Esophagus muscularis mucosa (tissue), 4 donors: ENCODE measurements at places on chromosomes 7 and 10. TPM values are rescaled to one million over a fixed set of nuclear protein-coding genes. Genes with fewer than 3 reads are reported as not detected.
A peak's percentile ranks its signal among the peaks of the same experiment; 100 is the strongest.

DNA sequence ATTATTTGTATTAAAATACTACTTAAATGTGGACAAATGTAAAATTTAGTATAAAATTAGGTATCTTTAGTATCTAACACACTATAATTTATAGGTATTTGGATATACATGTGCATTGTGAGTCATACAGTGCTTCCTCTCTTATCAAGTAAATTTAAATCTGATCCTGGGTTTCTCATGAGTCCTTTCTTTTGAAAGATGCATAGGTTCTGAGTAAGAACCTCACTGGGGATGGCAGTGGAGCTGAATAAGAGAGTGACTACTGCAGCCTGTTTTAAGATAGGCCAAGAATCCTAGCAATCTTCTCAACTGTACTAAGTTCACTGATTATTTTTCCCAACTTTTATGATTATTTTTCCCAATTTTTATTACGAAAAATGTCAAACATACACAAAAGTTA lies 16.2 kb downstream of the CEP55 start:
- no peaks in the 10 kb centered on the region for H3K27me3 ChIP-seq
- no peak overlapping the region for H3K4me3 ChIP-seq
- peaks cover 10% of the 10 kb centered on the region for H3K4me1 ChIP-seq
- H3K27ac ChIP-seq: no peak overlapping the region
- H3K36me3 ChIP-seq: no peaks in the 10 kb centered on the region

- no peaks in the 10 kb centered on the region for H3K36me3 ChIP-seq
- H3K4me1 ChIP-seq: no peaks in the 10 kb centered on the region
- no peaks in the 10 kb centered on the region for H3K27me3 ChIP-seq
- no peak overlapping the region for H3K4me3 ChIP-seq
- H3K27ac ChIP-seq: no peak overlapping the region
Measured at GRCh38 chr10:2839081-2839725, 228.1 kb upstream of the PFKP start.

The GSTO2 gene
- total RNA-seq: 0.42 TPM

GRCh38 chr7:127713758-127714157 lies 61.8 kb downstream of the SND1 start:
- peaks cover 42% of the 10 kb centered on the region for H3K36me3 ChIP-seq
- no peak for DNase-seq
- H3K4me1 ChIP-seq: no peaks in the 10 kb centered on the region
- no peaks in the 10 kb centered on the region for H3K27me3 ChIP-seq
- H3K4me3 ChIP-seq: no peak overlapping the region

DNA sequence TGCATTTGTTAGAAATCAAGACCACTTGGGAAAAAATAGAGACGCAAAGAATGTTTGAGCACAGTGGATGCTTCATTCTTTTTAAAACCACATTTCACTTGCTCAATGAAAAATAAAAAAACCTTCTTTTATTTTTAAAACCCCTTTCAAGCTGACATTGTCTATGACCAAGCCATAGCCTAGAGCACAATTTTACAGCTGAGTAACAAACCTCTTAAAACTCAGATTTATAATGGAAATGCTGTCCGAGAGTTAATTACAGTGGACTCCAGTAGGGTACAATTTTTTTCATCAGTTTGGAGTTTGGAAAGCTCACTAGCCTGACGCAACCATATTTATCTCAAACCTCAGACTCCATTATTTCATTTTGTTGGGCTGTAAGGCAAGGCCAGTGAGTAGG lies 116.3 kb downstream of the RNLS start:
- H3K4me1 ChIP-seq: peaks cover 11% of the 10 kb centered on the region
- H3K36me3 ChIP-seq: no peaks in the 10 kb centered on the region
- DNase-seq: no peak
- no peak overlapping the region for H3K4me3 ChIP-seq
- no peak overlapping the region for H3K27ac ChIP-seq

The ANKRD30A gene
- total RNA-seq: not detected

DNA sequence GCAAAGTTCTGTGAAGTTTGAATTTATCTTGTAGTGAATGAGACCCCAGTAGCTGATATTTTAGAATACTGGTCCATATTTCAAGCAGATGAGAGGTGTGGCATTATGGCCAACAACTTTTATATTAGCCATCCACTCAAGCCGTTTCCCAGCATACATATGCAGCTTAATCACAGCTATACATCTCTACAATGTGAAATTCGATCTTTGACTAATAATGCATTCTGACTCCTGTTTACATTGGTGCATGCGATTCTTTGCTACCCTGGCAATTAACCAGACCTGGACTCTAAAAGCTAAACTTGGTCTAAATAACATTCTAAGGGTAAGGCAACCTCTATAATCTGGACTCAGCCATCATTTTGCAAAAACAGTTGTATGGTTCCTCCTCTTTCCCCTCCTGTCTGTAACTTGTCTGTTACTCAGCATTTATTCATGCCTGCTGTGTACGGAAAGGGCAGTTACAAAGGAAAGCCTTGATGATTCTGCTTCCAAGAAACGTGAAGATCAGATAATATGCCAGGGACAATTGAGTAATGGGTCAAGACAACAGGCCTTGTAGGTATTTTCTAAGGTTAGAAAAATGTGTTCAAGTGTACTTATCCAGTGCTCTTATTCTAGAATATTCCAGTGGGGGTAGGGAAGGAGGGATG lies 50.6 kb downstream of the PNLIPRP2 start:
- peaks cover 17% of the 10 kb centered on the region for H3K36me3 ChIP-seq
- no peaks in the 10 kb centered on the region for H3K27me3 ChIP-seq
- no peak overlapping the region for H3K4me3 ChIP-seq
- DNase-seq: no peak
- peaks cover 6% of the 10 kb centered on the region for H3K4me1 ChIP-seq

DNA sequence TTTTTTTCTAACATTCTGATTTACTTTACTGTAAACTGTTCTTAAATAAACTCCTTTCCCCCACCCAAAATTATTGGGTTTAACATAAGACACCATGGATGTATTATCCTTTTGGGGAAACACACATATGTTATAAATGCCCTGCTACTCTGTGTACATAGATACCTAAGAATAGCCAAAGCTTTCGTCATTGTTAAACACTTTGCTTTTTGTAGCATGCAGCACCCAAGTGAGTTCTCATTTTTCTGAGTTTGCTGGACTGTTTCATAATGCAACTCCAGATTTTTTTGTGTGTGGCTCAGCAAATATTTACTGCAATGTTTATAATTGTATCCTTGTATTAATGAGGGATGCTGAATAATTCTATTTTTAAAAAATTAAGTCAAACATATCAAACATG lies 86.9 kb downstream of the VTI1A start:
- no peak overlapping the region for H3K27ac ChIP-seq
- no peaks in the 10 kb centered on the region for H3K27me3 ChIP-seq
- H3K4me1 ChIP-seq: no peaks in the 10 kb centered on the region
- no peak overlapping the region for H3K4me3 ChIP-seq
- H3K36me3 ChIP-seq: no peaks in the 10 kb centered on the region

DNA sequence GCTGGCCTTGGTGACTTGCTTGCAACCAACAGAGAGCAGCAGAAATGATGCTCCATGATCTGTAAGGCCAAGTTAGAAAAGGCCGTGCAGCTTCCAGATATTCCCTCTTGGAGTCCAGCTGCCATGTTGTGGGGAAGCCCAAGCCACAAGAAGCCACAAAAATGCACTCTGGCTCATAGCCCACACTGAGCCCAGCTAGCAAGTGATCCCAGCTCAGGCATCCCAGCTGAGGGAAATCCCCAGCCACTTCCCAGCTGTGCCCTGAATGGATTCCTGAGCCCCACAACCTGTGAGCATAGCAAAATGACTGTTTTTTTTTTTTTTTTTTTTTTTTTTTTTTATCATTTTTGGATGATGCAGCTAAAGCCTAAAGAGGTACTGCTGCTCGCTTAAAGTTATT lies 11.1 kb upstream of the SDK1 start:
- no peaks in the 10 kb centered on the region for H3K27me3 ChIP-seq
- DNase-seq: no peak
- no peak overlapping the region for H3K4me3 ChIP-seq
- no peaks in the 10 kb centered on the region for H3K36me3 ChIP-seq

The MYO3A gene
- total RNA-seq: not detected

DNA sequence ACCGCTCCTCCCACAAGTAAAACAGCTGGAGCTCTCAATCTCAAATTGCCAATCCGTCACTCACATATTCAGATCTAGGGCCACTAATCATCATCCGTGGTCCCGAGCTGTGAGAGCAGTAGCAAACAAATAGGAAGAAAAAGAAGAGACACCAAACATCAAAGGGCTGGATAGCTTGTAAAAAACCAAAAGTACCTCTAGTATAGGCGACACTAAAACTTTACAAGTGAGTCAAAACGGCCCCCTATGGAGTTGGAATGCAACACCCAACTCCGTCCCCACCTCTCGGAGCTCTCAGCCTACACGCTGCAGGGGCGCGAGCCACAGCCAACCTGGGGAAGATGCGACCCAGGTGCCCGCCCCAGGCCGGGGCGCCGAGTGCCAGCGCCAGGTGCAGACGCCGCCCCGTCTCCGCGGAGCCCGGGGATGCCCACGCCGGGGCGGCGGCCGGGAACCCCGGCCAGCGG lies 581 bp downstream of the FAM3C start:
- H3K4me1 ChIP-seq: peaks cover 12% of the 10 kb centered on the region
- H3K4me3 ChIP-seq: peak overlapping the region; percentile 79
- DNase-seq: no peak
- H3K27ac ChIP-seq: peak overlapping the region; percentile 86
- H3K36me3 ChIP-seq: no peaks in the 10 kb centered on the region

- H3K27me3 ChIP-seq: no peaks in the 10 kb centered on the region
- no peak overlapping the region for H3K4me3 ChIP-seq
- DNase-seq: no peak
Measured at GRCh38 chr7:74355091-74355490, 65.9 kb downstream of the CLIP2 start.

The VSIR gene
- total RNA-seq: 115 TPM

GRCh38 chr7:137944168-137944567 lies 57.7 kb downstream of the CREB3L2 start:
- H3K4me1 ChIP-seq: peaks cover 41% of the 10 kb centered on the region
- H3K27me3 ChIP-seq: no peaks in the 10 kb centered on the region
- H3K36me3 ChIP-seq: no peaks in the 10 kb centered on the region
- no peak for DNase-seq
- no peak overlapping the region for H3K4me3 ChIP-seq
- peak overlapping the region; percentile 49 for H3K27ac ChIP-seq

The RELN gene
- total RNA-seq: 8.0 TPM

The RSPH10B gene
- total RNA-seq: not detected

The FAM25A gene
- total RNA-seq: not detected

The PNLIPRP2 gene
- not detected for total RNA-seq

The CNTNAP2 gene
- total RNA-seq: 2.2 TPM

The ADRB1 gene
- 4.2 TPM for total RNA-seq

GRCh38 chr7:151243408-151244195 lies 4.9 kb downstream of the SMARCD3 start:
- peaks cover 56% of the 10 kb centered on the region for H3K4me1 ChIP-seq
- peak overlapping the region; percentile 8 for H3K4me3 ChIP-seq
- no peak overlapping the region for H3K27ac ChIP-seq
- H3K36me3 ChIP-seq: peaks cover 33% of the 10 kb centered on the region
- DNase-seq: no peak
- no peaks in the 10 kb centered on the region for H3K27me3 ChIP-seq

GRCh38 chr10:69752479-69752878 lies 49.2 kb upstream of the COL13A1 start:
- H3K36me3 ChIP-seq: no peaks in the 10 kb centered on the region
- no peaks in the 10 kb centered on the region for H3K27me3 ChIP-seq
- no peak overlapping the region for H3K4me3 ChIP-seq
- H3K27ac ChIP-seq: no peak overlapping the region
- no peak for DNase-seq

GRCh38 chr10:92208736-92209135 lies 82.1 kb downstream of the CPEB3 start:
- H3K4me1 ChIP-seq: peaks cover 45% of the 10 kb centered on the region
- peak overlapping the region; percentile 62 for H3K27ac ChIP-seq
- H3K36me3 ChIP-seq: no peaks in the 10 kb centered on the region

The CHRM2 gene
- 16.6 TPM for total RNA-seq

GRCh38 chr10:100983868-100984671 lies 3.2 kb downstream of the MRPL43 start:
- no peak overlapping the region for H3K4me3 ChIP-seq
- peaks cover 22% of the 10 kb centered on the region for H3K4me1 ChIP-seq
- no peak for DNase-seq
- no peaks in the 10 kb centered on the region for H3K27me3 ChIP-seq
- peaks cover 71% of the 10 kb centered on the region for H3K36me3 ChIP-seq
- H3K27ac ChIP-seq: no peak overlapping the region

DNA sequence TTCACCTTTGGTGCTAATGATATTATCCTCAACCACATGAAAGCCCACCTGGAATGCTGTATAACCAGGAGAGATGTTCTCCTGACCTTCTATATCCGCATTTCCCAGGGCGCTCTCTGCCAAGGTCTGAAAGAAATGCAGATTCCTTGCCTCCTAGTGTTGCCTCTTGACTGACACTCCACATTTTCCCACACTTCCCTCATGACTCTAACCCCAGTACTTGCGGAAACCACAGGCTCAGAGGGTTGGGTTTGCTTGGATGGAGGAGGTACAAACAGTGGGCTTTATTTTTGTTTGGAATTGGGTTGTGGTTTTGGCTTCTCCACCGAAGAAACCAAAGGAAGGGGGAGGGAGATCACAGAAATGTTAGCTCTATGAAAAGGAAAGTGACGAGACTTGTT lies 222.9 kb upstream of the CELF2 start:
- peaks cover 61% of the 10 kb centered on the region for H3K4me1 ChIP-seq
- H3K4me3 ChIP-seq: no peak overlapping the region
- H3K27me3 ChIP-seq: no peaks in the 10 kb centered on the region
- no peaks in the 10 kb centered on the region for H3K36me3 ChIP-seq
- DNase-seq: no peak

GRCh38 chr10:58399410-58399809 lies 14.2 kb downstream of the TFAM start:
- no peak overlapping the region for H3K4me3 ChIP-seq
- H3K4me1 ChIP-seq: no peaks in the 10 kb centered on the region
- H3K27ac ChIP-seq: no peak overlapping the region
- no peaks in the 10 kb centered on the region for H3K27me3 ChIP-seq
- DNase-seq: no peak
- H3K36me3 ChIP-seq: peaks cover 23% of the 10 kb centered on the region

DNA sequence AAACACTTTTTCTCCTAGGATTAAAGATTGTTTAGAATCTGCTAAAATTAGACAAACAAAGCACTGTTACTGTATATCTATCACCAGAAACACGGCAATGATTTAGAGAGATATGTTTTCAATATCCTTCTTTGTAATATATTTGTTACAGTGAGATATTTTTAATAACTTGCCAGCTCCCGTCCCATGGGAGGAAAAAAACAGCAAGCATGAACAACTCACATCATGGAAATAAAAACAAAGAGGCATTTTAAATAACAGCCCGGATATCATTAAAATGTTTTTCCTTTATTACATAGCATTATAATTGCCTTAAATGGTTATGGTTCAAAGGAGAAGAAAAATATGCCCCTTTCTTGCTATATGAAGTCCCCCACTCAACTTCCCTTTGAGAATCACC lies 272.1 kb downstream of the BMPER start:
- H3K27me3 ChIP-seq: no peaks in the 10 kb centered on the region
- H3K27ac ChIP-seq: no peak overlapping the region
- H3K4me1 ChIP-seq: no peaks in the 10 kb centered on the region
- no peak overlapping the region for H3K4me3 ChIP-seq

DNA sequence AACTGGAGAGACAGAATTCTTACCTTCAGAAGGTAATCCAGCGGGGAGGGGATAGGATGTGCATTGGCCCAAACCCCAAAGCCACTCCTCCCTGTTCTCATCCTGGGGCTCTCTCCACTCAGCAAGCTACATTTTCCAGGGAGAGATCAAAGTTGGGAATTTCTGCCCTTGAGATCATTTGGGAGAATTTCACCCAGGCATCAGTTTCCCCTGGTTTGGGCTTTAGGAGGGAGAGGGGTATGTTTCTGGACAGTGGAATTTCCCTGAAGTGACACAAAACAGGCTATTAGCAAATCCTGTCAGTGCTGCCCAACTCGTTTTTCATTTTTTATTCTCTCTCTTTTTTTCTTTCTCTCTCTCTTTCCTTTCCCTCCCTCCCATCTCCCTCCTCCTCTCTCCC lies 35.7 kb downstream of the CYP17A1 start:
- no peaks in the 10 kb centered on the region for H3K27me3 ChIP-seq
- H3K4me1 ChIP-seq: peaks cover 73% of the 10 kb centered on the region
- peaks cover 12% of the 10 kb centered on the region for H3K36me3 ChIP-seq
- no peak overlapping the region for H3K4me3 ChIP-seq
- DNase-seq: no peak
